H1 (cell line): ENCODE measurements at places on chromosomes 7 and 10.

DNA sequence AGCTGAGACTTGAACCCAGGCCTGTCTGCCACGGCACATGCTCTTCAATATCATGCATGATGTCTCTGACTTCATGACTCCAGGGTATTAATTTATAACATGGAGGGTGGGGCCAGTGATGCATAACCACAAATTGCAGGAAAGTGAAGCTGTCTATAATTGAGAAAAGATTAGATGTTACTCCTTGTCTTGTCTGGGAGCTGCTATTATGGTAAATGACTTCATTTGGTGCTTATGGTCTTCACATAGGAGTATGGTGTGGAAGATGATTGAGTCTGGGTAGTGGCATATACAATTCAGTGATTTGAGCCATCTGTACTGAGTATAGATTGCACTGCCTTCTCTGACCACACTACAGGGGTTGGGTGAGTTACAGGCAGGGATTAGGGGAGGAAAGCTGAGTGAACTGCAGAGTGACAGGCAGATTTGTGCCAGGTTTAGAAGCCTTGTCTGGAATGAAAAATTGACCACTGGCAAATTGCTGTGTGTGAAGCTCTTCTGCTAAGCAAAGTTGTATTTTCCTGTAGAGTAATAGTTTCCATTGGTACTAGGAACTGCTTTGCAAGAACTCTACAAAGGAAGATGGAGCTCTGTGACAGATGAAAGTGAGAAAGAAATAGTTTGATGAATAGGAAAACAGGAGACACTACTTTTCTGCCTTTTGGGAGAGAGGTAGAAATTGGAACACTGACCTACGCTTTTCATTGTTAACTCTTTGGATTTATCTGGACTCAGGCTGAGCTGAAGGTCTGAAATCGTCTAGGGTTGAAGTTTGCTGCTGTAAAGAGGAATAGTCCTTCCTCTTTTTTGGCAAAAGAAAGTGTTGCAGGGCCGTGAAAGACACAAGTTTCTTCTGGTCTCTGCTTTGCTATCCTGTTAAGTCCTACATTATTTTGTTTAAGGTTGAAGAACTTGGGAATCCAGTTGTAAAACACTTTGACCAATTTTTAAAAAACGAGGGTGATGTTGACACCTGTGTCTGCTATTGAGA, 2.7 kb downstream of the SND1 start:
- DNase-seq: no peak

- no peak for DNase-seq
Measured at GRCh38 chr7:681551-682307, 44.8 kb upstream of the DNAAF5 start.

DNA sequence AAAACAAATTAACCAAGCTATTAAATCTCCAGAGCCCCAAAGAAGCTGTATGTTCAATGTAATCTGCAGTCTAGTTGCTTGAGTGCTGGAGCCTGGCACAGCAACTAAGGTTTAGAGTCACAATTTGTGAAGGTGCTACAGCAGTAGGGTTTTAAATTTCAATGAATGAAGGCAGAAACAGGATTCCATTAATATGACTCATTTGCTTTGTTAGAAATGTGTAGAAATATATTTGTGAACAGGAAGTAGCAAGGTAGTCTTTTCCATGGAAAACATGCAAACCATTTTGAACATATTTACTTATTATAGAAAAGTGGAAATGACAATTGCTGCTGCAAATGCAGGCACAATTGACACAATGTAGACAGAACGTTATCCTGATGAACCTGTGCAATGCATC, 149.0 kb upstream of the STEAP4 start:
- DNase-seq: no peak

- no peak for DNase-seq
Measured at GRCh38 chr7:151867912-151868311, 9.0 kb downstream of the PRKAG2 start.

DNA sequence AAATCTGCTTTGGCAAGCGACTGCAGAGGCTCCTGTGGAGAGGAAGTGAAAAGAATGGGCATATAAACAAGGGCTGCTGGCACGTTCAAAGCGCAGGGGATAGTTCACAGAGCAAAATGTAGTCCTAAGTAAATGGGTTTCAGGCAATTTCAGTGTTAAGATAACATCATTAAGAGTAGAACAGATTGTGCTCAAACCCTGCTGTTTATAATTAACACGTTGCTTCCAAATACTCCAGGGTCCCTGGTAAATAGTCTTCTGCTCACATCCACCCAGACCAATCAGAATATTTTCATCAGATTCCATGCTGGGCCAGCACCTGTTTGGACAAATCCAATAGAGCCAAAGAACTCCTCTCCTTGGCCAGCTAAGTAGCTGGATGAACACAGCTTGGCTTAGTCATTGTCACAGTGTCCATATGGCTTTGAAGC, 81.4 kb downstream of the ORC5 start:
- DNase-seq: no peak

DNA sequence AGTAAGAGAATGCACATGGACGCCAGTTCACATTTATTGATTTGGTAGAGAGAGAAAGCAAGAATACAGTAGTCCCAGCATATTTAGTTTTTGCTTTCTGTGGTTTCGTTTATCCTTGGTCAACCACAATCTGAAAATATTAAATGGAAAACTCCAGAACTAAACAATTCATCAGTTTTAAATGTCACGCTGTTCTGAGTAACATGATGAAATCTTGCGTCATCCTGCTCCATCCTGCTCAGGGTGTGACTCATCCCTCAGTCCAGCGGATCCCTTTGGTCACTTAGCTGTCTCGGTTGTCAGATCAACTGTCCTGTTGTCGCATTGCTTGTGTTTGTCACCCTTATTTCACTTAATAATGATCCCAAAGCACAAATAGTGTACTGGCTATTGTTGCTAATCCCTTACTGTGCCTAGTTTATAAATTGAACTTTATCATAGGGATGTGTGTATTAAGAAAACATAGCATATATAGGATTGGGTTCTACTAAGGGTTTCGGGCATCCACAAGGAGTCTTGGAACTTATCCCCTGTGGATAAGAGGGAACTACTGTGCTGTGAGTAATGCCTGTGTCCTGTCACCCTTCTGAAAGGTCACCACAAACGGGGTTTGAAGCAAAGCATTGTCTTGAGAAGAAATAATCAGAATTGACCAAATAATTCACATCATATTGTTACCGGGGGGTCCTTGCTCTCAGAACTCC, 73.6 kb downstream of the OTUD1 start:
- no peak for DNase-seq
